ENCODE measurements at places on chromosomes 1 and 21.
A peak's percentile ranks its signal among the peaks of the same experiment; 100 is the strongest.

DNA sequence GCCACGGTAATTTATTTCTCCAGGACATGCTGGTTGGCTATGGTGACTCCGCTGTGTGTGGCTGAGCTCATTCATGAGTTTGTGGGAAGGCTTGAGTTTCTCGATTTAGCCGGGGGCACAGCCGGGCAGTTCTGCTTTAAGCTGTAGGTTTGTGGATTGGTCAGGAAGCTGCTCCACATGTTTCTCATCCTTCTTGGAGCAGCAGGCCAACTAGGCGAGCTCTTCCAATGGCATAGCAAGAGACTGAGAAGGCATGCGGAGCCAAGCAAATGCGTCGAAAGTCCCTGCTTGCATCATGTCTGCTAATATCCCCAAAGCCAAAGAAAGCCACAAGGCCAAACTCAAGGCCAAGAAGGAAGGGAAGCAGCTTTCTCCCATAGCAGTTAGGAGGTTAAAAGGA, 71.6 kb upstream of the GREM2 start:
- DNase-seq = peak; percentile 43

- DNase-seq = peak; percentile 14
Observed at GRCh38 chr1:50268049-50268448, 155.2 kb downstream of the DMRTA2 start.

GRCh38 chr21:29888437-29888836, 51.4 kb downstream of the GRIK1 start:
- peak; percentile 62 for DNase-seq

- peak; percentile 60 for DNase-seq
Observed at GRCh38 chr1:205226868-205227583, 720 bp upstream of the TMCC2 start.

DNA sequence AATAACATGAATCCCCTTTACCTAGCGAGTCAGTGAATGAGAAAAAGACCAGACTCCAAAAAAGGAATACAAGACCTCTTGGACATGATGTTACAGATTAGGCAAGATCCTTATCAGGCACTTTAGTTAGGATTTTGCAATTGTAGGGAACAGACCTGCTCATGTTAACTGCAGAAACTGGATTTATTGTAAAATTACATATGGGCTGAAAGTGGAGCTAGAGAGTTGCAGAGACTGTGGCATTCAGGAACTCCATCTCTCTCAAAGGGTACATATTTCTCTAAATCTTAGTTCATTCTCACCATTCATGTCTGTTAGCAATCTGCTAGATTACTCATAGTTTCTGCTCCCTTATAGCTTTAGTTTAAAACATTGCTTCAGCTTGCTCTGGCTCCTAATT, 142.2 kb downstream of the PAPPA2 start:
- DNase-seq = peak; percentile 51

DNA sequence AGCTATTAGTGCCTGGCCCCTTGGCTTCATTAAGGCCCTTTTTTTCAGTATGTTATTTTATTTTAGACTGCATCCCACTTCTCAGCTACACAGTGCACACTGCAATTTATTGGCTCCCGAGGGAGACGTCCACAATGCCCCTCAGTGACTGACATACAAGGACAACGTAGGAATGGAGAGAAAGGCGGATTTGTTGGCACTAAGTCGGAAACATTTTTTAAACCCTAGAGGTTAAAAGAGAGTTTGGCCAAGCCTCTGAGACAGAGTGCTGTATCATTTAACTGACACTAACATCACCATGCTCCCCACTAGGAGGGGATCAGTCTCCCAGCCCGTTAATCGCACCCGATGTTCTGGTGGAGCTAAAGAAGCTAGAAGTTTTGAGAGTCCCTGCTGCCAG, 45.7 kb upstream of the FOXD3 start:
- no peak for DNase-seq

DNA sequence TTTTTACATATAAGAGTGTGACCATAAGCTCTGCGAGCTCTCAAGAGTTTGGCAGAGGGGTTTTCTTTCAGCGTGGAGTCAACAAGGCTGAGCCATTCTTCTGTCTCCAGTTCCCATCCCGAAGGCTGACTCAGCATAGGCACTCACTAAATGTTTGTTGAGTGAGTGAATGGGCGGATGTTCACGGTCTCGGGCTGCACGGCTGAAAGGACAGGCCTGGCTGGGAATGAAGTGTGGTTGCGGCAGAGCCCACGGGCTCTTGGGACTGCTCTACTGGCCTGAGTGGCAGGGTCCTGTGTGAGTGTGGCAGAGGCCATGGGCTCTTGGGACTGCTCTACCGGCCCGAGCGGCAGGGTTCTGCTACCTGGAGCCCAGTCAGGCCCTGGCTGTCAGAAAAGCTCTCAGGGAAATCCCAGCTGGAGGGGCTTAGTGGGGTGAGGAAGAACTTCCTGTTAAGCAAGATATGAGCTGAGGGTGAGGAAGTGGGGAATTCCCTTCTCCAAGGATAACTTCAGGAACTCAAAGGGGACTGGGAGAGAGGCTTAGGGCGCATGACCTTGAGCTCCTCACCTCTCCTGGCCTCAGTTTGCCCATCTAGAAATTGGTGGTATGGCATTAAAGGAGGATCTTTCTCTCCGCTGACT, 56.6 kb upstream of the C1orf174 start:
- DNase-seq = no peak

DNA sequence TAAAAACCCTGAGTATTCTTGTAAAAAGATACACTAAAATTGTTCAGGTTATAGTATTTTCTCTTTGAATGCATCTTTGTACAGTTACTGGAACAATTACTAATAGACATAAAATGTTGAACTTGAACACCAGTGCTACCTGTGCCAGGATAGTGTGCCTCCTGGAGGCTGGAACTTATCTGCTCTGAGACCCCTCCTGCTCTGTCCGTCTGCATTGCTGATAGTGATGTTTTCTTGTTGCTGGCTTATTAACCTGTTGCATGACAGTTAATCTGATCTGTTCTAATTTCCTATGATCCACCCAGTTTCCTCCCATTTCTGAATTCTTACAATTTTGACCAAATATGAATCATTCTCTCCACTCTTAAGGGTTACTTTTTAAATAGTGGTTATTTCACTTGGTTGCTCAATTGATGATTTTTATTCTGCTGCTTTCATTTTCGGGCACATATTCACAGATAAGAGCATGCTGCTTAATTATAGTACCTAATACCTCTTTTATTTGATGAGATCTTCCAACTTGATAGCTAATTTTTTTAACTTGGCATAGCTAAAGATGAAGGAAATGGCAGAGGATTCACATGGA, 101.4 kb downstream of the CC2D1B start:
- no peak for DNase-seq

- DNase-seq = peak; percentile 7
Observed at GRCh38 chr21:29416268-29416667, 117.5 kb downstream of the BACH1 start.

GRCh38 chr1:47003896-47004403, 19.5 kb upstream of the CYP4X1 start:
- no peak for DNase-seq

DNA sequence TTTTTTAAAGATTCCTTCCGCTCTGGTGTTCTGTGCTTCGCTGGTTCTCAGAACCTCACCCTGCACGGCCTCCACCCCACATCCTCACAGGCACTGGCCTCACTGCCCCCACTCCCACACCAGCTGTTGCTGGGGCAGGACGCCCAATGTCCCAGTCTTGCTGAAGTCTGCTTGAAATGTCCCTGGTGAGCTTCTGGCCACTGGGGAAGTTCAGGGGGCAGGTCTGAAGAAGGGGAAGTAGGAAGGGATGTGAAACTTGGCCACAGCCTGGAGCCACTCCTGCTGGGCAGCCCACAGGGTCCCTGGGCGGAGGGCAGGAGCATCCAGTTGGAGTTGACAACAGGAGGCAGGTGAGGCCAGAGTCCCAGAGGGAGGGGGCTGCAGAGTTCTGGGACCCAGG, at the start of gene C1QA:
Gene C1QA (plus strand): TSS at position 276 of the 400 bp plus-strand sequence. CDS start 989 bp downstream, outside the sequence.
- no peak for DNase-seq

GRCh38 chr21:40507978-40508377, 339.0 kb downstream of the DSCAM start:
- DNase-seq = peak; percentile 83

Measured in fibroblast of skin of scalp (primary cell).